ENCODE measurements at places on chromosomes 5 and 9. TPM values are rescaled to one million over a fixed set of nuclear protein-coding genes. Genes with fewer than 3 reads are reported as not detected.

The HMGXB3 gene
- 12.4 TPM for polyA plus RNA-seq

The GPRIN1 gene
- 0.71 TPM for polyA plus RNA-seq

The PCSK1 gene
- polyA plus RNA-seq, result not detected

The FBXW5 gene
- 115 TPM for polyA plus RNA-seq

The STKLD1 gene
- 0.12 TPM for polyA plus RNA-seq

The CDHR2 gene
- not detected for polyA plus RNA-seq

The CNTNAP3 gene
- not detected for polyA plus RNA-seq

The SH3RF2 gene
- 0.74 TPM for polyA plus RNA-seq

The ZNG1E gene
- 33.2 TPM for polyA plus RNA-seq

The MIER3 gene
- 12.4 TPM for polyA plus RNA-seq

The IFNA17 gene
- polyA plus RNA-seq, result not detected

The TRIM32 gene
- 34.8 TPM for polyA plus RNA-seq

The RMND5B gene
- polyA plus RNA-seq, result 35.0 TPM

The GABRP gene
- not detected for polyA plus RNA-seq

The PAEP gene
- not detected for polyA plus RNA-seq

The DOK3 gene
- 0.17 TPM for polyA plus RNA-seq

The TLX3 gene
- not detected for polyA plus RNA-seq

The FIBCD1 gene
- not detected for polyA plus RNA-seq

The OR1Q1 gene
- polyA plus RNA-seq, result not detected

GRCh38 chr9:4662989-4663792 lies 1.1 kb downstream of the PLPP6 start:
- H3K36me3 ChIP-seq, result no peaks in the 10 kb centered on the region
- H3K4me3 ChIP-seq, result peak overlapping the region; percentile 87
- H3K27ac ChIP-seq, result peak overlapping the region; percentile 72
- peaks cover 62% of the 10 kb centered on the region for H3K4me1 ChIP-seq
- peaks cover 3% of the 10 kb centered on the region for H3K27me3 ChIP-seq

DNA sequence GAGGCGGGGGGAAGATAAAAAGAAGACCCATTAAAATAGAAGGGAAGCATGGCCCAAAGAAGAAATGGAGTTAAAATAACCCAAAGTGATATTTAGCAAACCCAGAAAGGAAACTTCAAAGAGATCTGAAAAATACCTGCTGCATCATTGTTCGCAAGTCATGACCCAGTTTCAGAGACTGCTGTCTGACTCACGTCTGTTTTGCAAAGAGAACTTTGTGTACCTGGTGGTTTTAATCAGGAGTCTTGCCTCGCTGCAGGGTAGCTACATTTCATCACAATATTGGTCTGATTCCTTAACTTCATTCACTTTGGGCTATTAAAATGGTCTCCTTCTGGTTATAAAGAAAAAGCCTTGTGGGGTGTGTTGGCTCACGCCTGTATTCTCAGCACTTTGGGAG lies 461.1 kb upstream of the DAP start:
- DNase-seq, result no peak

DNA sequence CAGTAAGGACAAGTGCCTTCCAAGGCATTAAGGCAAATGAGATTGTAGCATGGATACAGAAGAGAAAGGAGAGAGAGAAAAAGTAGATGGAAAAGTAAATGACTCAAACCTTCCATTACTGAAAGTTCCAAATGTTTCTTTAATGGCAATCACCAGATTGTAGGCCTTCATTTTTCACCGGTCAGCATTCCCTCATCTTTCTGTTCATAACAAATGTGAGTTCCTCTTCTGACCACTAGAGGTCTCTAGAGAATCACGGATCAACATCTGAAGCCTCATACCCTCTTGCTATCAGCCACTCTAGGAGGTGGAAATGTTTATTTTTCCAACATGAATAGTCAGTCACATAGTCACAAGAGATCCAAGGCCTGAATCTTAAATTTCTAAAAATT lies 73.6 kb upstream of the RPS23 start:
- DNase-seq, result peak; percentile 59
- no peak overlapping the region for H3K27ac ChIP-seq
- no peaks in the 10 kb centered on the region for H3K36me3 ChIP-seq
- H3K4me1 ChIP-seq, result peaks cover 3% of the 10 kb centered on the region
- no peak overlapping the region for H3K4me3 ChIP-seq
- H3K27me3 ChIP-seq, result no peaks in the 10 kb centered on the region

GRCh38 chr5:80937584-80938356 lies 22.4 kb upstream of the RASGRF2 start:
- H3K27ac ChIP-seq, result no peak overlapping the region
- no peaks in the 10 kb centered on the region for H3K4me1 ChIP-seq
- no peaks in the 10 kb centered on the region for H3K36me3 ChIP-seq
- no peaks in the 10 kb centered on the region for H3K27me3 ChIP-seq
- no peak overlapping the region for H3K4me3 ChIP-seq
- DNase-seq, result no peak

GRCh38 chr9:137058521-137059234 lies 4.8 kb upstream of the ENTPD2 start:
- H3K4me1 ChIP-seq, result peaks cover 7% of the 10 kb centered on the region
- H3K4me3 ChIP-seq, result no peak overlapping the region
- H3K36me3 ChIP-seq, result no peaks in the 10 kb centered on the region
- H3K27me3 ChIP-seq, result no peaks in the 10 kb centered on the region
- no peak for DNase-seq
- H3K27ac ChIP-seq, result no peak overlapping the region

DNA sequence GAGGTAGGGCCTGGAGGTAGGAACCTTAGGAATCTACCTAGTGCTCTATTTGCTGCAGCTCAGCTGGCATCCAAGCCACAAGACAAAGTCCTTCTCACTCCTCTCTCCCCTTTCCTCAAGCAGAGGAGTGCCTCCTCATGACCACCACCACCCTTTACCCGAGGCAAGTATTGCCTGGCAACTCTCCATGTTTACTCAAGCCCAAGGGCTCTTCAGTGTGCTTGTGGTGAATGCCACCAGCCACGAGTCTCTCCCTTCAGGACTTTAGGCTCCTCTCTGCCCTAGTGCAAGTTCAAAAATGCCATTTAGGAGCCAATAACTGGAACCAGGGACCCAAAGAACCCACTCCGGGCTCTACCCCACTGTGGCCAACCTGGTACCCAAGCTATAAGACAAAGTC lies 514.5 kb upstream of the RGMB start:
- H3K4me1 ChIP-seq, result no peaks in the 10 kb centered on the region
- H3K27me3 ChIP-seq, result no peaks in the 10 kb centered on the region
- no peaks in the 10 kb centered on the region for H3K36me3 ChIP-seq

DNA sequence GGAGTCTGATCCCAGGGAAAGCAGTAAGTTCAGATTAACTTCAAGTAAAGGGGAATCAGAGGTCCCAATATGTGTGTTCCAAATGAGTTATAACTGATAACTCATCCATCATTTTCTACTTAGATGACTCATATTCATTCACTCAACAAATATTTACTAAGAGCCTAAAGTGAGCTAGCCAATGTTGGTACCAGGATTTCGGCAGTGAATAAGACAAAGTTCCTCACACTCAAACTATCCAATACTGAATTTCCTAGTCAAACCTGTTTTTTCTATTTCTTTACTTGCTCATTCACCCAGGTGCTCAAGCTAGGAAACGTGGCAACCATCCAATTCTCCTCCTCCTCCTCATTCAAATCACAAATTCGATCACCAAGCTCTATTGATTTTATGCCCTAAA lies 25.8 kb downstream of the FBXW2 start:
- no peak overlapping the region for H3K27ac ChIP-seq
- no peak for DNase-seq
- H3K27me3 ChIP-seq, result no peaks in the 10 kb centered on the region
- H3K4me1 ChIP-seq, result no peaks in the 10 kb centered on the region
- peaks cover 92% of the 10 kb centered on the region for H3K36me3 ChIP-seq

- H3K27me3 ChIP-seq, result no peaks in the 10 kb centered on the region
- no peak overlapping the region for H3K4me3 ChIP-seq
- no peaks in the 10 kb centered on the region for H3K36me3 ChIP-seq
- H3K4me1 ChIP-seq, result peaks cover 41% of the 10 kb centered on the region
- no peak overlapping the region for H3K27ac ChIP-seq
Observed at GRCh38 chr9:104993291-104993963, 65.5 kb upstream of the ABCA1 start.

DNA sequence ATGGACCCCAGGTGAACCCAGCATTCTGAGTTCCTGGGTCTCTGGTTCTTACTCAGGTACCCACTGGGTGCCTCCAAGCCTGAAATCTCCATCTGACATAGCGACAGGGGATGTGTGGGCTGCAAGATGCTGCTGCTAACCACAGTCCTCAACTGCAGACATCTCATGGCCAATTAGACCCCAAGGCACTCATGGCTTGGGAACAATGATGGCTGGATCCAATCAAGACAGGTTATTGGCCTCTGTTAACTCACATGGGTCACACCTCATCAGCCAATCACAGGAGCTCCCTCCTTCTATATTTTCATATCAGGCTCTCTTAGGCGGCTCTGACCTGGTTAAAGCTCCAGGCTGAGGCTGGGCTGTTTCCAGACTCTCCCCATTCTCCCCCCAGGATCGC lies 57.0 kb downstream of the CXXC5 start:
- DNase-seq, result no peak
- H3K27me3 ChIP-seq, result peaks cover 5% of the 10 kb centered on the region
- H3K36me3 ChIP-seq, result no peaks in the 10 kb centered on the region
- no peak overlapping the region for H3K27ac ChIP-seq
- H3K4me3 ChIP-seq, result no peak overlapping the region

- no peak for DNase-seq
- no peaks in the 10 kb centered on the region for H3K4me1 ChIP-seq
- no peaks in the 10 kb centered on the region for H3K27me3 ChIP-seq
- no peak overlapping the region for H3K27ac ChIP-seq
Observed at GRCh38 chr9:38246833-38247232, 145.7 kb upstream of the ALDH1B1 start.

- no peaks in the 10 kb centered on the region for H3K27me3 ChIP-seq
- no peaks in the 10 kb centered on the region for H3K4me1 ChIP-seq
- H3K27ac ChIP-seq, result no peak overlapping the region
Observed at GRCh38 chr9:104944356-104944755, 16.4 kb upstream of the ABCA1 start.

GRCh38 chr9:133939171-133939785 lies 52.8 kb downstream of the VAV2 start:
- H3K4me1 ChIP-seq, result no peaks in the 10 kb centered on the region
- H3K4me3 ChIP-seq, result no peak overlapping the region
- H3K27ac ChIP-seq, result no peak overlapping the region
- DNase-seq, result no peak

DNA sequence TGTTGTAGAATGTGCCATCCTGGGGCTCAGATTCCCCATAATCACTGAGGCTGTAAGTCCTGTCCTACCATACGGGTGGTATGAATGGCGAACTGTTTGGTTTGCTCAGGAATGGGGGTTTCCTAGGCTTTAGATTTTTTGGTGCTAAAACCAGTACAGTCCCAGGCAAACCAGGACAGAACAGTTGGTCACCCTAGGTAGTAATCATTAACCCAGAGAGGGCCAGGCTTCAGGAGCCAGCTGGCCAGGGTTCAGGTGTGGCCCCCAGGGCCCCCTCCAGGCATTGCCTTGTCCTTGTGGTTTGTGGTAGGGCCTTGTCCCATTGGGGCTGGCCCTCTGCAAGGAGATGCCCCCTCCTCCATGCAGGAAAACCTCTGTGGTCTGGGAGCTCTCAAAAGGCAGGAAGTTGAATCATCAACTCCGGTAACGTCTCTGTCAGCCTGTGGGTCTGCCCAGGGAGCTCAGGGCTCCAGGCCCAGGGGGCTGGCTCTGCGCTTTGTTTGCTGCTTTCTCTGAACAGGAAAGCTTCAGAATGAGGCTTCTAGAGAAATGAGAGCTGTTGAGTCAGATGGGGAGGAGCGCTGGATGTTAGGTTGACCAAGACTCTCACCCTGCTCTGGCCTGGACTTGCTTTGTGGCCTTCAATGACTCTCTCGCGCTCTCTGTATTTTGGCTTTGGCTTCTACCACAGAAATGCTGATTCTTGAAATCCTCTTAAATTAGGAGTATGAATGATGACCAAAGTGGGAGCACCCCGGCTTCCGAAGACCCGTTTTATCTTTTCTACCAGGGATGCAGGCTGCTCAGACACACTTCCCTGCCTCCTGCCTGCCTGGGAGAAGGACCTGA lies 22.2 kb upstream of the JADE2 start:
- peaks cover 13% of the 10 kb centered on the region for H3K4me1 ChIP-seq
- peak overlapping the region; percentile 61 for H3K27ac ChIP-seq
- no peaks in the 10 kb centered on the region for H3K27me3 ChIP-seq
- no peaks in the 10 kb centered on the region for H3K36me3 ChIP-seq
- peak; percentile 82 for DNase-seq

GRCh38 chr5:87551911-87552310 lies 139.2 kb upstream of the CCNH start:
- no peak overlapping the region for H3K4me3 ChIP-seq
- H3K36me3 ChIP-seq, result no peaks in the 10 kb centered on the region
- no peaks in the 10 kb centered on the region for H3K4me1 ChIP-seq
- no peak overlapping the region for H3K27ac ChIP-seq

- no peaks in the 10 kb centered on the region for H3K4me1 ChIP-seq
- no peak overlapping the region for H3K4me3 ChIP-seq
- DNase-seq, result no peak
- H3K27ac ChIP-seq, result no peak overlapping the region
Observed at GRCh38 chr9:131473198-131473885, 29.4 kb upstream of the POMT1 start.

- no peak overlapping the region for H3K27ac ChIP-seq
- DNase-seq, result no peak
- H3K4me3 ChIP-seq, result no peak overlapping the region
- H3K27me3 ChIP-seq, result no peaks in the 10 kb centered on the region
- H3K36me3 ChIP-seq, result no peaks in the 10 kb centered on the region
Observed at GRCh38 chr5:142283304-142283703, 41.5 kb downstream of the SPRY4 start.

GRCh38 chr9:112065806-112066606 lies 109.1 kb downstream of the SUSD1 start:
- no peaks in the 10 kb centered on the region for H3K27me3 ChIP-seq
- no peak for DNase-seq
- H3K27ac ChIP-seq, result no peak overlapping the region
- peaks cover 5% of the 10 kb centered on the region for H3K4me1 ChIP-seq
- H3K4me3 ChIP-seq, result no peak overlapping the region

All from CD4-positive, CD25-positive, alpha-beta regulatory T cell (primary cell).